Cardiac septum (tissue), 1 donor: ENCODE measurements at places on chromosomes 6 and 20. TPM values are rescaled to one million over a fixed set of nuclear protein-coding genes. Genes with fewer than 3 reads are reported as not detected.

The TRIM15 gene
- not detected for total RNA-seq

DNA sequence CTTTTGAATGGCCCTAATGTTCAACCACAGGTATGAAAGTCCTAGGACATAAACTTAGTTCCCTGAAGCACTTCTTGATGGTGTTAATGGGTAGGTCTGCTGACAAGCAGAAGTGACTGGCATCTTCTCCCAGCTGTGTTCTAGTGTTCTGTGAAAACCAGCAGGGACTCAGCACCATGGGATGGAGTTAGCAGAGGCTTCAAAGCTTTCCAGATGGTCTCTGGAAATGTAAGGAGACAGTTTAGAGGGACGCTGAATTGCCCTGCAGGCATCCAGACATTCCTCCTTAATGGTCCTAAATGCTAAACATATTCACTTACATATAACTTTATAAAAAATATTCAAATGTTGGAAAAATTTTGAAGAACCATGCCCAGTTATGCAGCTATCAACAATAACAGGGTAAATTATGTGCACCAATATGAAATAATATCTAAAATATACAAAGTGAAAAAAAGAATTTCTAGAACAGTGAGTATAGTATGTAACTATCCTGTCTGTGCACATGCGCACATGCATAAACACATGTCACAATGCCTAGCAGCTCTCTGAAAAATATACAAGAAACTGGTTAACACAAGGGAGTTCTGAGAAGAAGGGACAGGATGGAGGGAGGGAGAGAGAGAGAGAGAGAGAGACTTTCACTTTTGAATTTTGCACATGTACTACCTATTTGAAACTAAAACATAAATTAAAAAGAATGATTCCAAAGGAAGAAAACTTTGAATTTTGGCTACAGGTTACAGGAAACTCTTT lies 87.2 kb downstream of the PRDM1 start:
- no peak for DNase-seq

- DNase-seq: no peak
These were observed 57.1 kb downstream of the GNAS start for GRCh38 chr20:58909585-58909984.

GRCh38 chr6:100353276-100354015 lies 111.3 kb downstream of the SIM1 start:
- DNase-seq: no peak

DNA sequence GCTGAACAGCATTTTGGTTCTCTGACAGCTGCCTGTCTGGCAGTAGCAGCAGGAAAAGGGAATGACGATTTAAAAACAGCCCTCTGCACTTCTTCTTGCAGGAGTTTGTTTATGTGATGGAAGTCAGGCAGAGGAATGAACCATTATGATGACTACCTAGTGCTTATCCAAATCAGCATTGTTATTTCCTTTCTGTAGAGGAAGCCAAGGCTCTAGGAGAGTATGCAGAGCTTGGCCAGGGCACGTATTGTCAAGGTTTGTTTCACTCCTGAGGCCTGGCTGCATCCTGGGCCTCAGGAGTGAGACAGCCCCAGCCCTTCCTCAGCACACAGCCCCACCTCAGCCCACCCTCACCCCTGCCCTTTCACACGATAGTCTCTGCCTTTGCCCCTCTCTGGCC lies 68.5 kb downstream of the FAM229B start:
- DNase-seq: no peak

GRCh38 chr20:63257629-63258028 lies 3.4 kb upstream of the NKAIN4 start:
- no peak for DNase-seq

DNA sequence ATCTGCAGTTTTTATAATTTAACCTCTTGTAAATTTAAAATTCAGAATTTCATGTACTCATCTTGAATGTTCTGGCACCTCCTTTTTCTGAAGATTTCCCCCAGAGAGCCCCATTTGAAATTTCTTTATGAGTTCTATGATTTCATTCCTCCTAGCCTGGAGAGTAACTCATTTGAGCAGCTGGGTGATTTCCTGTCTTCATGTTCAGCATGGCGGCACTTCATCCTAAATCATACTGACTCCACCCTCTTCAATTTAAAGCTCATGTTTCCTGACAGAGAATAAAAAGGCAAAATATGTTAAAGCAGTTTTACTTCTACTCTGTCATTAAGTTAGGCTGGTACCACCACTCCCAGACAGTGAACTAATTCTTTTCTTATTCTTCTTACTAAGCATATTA lies 250.9 kb upstream of the POU3F2 start:
- DNase-seq: no peak
